Amniotic epithelial cell (primary cell): ENCODE measurements at places on chromosomes 5 and 9.
A peak's percentile ranks its signal among the peaks of the same experiment; 100 is the strongest.

GRCh38 chr5:154410786-154411185, 35.0 kb upstream of the SAP30L start:
- DNase-seq, result no peak

- DNase-seq, result no peak
Measured at GRCh38 chr9:137250329-137251193, 525 bp upstream of the STPG3 start.

DNA sequence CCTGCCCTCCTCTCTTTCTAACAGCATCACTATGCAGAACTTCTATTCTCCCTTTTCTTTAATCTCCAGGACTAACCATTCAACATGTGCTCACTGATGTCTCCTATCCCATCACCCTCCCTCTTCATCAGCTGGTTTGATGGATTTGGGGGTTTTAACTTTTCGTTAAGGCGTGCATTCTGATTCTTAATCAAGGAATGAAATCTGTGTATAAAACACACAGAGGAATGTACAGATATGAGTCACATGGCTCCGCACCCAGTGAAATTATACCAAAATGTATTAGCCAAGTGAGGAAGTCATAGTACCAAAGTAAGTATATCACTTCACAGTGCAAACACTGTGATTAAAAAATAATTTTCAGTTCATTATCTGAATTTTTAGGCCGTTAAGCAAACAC, 35.2 kb downstream of the MARCHF11 start:
- DNase-seq, result no peak

GRCh38 chr9:111502506-111502905, 18.3 kb upstream of the ECPAS start:
- no peak for DNase-seq

- peak; percentile 43 for DNase-seq
Measured at GRCh38 chr5:134550271-134551214, 25.1 kb downstream of the JADE2 start.

DNA sequence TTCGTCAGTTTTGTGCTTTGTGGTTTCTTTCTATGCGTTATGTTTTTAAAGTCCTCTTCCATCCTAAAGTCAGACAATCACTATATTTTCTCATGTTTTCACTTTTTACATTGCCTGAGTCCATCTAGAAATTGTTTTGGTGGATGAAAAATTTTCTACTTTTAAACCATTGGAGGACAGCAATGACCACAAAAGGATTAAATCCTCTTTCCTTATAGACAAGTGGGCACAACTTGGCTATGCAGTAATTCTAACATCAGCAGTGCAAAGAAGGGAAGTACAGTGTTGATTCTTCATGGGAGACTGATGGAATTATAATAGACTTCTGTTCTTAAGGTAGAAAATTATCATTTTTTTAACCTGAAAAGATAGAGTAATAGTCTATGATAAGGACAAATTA, 75.5 kb downstream of the PALM2AKAP2 start:
- no peak for DNase-seq

DNA sequence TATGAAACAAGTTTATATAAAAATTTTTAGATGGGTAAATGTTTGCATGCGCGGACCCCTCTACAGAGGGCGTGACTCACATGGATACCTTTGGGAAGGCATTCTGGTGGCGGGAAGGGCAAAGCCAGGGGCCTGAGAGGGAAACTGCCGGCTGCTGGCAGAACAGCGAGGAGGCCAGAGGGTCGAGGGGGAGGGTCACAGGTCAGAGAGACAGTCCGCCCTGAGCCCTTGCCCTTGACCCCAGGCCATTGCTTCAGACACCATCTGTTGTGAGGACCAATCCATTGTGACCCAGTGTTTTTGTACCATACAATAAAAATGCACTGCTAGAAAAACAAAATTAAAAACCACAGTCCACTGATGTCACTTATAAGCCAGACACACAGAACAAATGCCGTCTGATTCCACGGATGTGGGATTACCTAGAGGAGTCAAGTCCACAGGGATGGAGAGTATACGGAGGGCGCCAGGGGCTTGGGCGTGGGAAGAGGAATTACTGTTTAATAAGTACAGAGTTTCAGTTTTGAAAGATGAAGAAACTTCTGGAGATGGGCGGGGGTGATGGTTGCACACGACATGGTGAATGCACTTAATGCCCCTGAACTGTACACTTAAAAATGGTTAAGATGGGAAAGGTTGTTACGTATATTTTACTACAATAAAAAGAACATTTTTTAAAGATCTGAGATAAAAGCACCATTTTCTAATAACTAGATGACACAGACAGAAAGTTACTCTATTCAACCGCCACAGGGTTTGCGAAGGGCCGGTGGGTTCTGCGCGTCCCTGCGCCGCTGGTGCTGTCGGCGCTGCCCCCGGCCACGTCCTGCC, 12.0 kb downstream of the BTNL9 start:
- no peak for DNase-seq

DNA sequence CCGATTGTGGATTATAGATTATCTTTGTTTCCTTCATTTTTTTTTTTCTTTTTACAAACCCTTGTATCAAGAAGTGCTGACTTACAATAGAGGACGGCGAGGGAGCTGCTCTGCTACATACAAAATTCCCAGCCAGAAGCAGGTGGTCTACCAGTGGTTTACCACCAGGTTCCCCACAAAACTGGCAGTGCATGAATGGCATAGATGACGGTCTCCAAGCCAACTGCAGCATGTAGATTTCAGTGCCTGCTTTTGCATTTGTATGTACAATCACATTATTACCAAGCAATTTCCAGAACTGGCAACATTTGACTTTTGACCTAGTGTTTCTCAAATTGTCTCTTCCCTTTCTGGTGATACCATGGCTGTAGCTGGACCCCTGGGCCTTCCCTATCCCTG, 84.0 kb downstream of the ACER2 start:
- no peak for DNase-seq

- DNase-seq, result no peak
Measured at GRCh38 chr9:93217706-93218105, 33.8 kb downstream of the WNK2 start.

GRCh38 chr5:39977066-39977655, 552.4 kb upstream of the DAB2 start:
- peak; percentile 58 for DNase-seq
